Type B pancreatic cell (in vitro differentiated cells): ENCODE measurements at places on chromosomes 4 and X. TPM values are rescaled to one million over a fixed set of nuclear protein-coding genes. Genes with fewer than 3 reads are reported as not detected.

TAF7L gene
- total RNA-seq: 0.21 TPM in 1 of 2 replicates, not detected in the other

ACE2 gene
- total RNA-seq: 22.6 and 74.5 TPM in 2 replicates

MAGEB1 gene
- not detected in 2 replicates for total RNA-seq

KIAA1210 gene
- not detected in 2 replicates for total RNA-seq

RBM46 gene
- total RNA-seq: 0.24 and 0.57 TPM in 2 replicates

GPR173 gene
- total RNA-seq: 4.5 and 11.5 TPM in 2 replicates

AMTN gene
- total RNA-seq: not detected in 2 replicates

PNMA3 gene
- 4.3 and 9.2 TPM in 2 replicates for total RNA-seq

TMEM175 gene
- total RNA-seq: 21.4 and 33.6 TPM in 2 replicates

CLDN34 gene
- total RNA-seq: 0.86 TPM in 1 of 2 replicates, not detected in the other

SLC26A1 gene
- 2.8 and 3.8 TPM in 2 replicates for total RNA-seq

RIPPLY1 gene
- total RNA-seq: 3.4 TPM in 1 of 2 replicates, not detected in the other

PCDH7 gene
- 93.8 and 95.9 TPM in 2 replicates for total RNA-seq

F9 gene
- total RNA-seq: 0.24 and 0.36 TPM in 2 replicates

POU4F2 gene
- total RNA-seq: 0.19 TPM in 2 replicates

TRMT10A gene
- total RNA-seq: 7.4 and 10.1 TPM in 2 replicates

PAK3 gene
- total RNA-seq: 4.8 and 10.8 TPM in 2 replicates

FABP2 gene
- total RNA-seq: 4.1 and 12.4 TPM in 2 replicates

NAA11 gene
- total RNA-seq: not detected in 2 replicates

PNMA5 gene
- 0.22 TPM in 1 of 2 replicates, not detected in the other for total RNA-seq

ATP1B4 gene
- total RNA-seq: not detected in 2 replicates

LRP2BP gene
- 0.74 and 1.0 TPM in 2 replicates for total RNA-seq

ZNF718 gene
- total RNA-seq: 7.4 and 10.5 TPM in 2 replicates

SMS gene
- 138 and 277 TPM in 2 replicates for total RNA-seq

OCRL gene
- 39.8 and 41.8 TPM in 2 replicates for total RNA-seq

STOX2 gene
- total RNA-seq: 16.6 and 16.7 TPM in 2 replicates

CPLX1 gene
- 3.7 and 5.6 TPM in 2 replicates for total RNA-seq
